ENCODE measurements at places on chromosomes 7 and 10.
A peak's percentile ranks its signal among the peaks of the same experiment; 100 is the strongest.

GRCh38 chr10:124476043-124476725 lies 14.6 kb downstream of the LHPP start:
- no peak for DNase-seq

- DNase-seq: no peak
These were observed 63.5 kb downstream of the SAMD9 start for GRCh38 chr7:93053949-93054943.

DNA sequence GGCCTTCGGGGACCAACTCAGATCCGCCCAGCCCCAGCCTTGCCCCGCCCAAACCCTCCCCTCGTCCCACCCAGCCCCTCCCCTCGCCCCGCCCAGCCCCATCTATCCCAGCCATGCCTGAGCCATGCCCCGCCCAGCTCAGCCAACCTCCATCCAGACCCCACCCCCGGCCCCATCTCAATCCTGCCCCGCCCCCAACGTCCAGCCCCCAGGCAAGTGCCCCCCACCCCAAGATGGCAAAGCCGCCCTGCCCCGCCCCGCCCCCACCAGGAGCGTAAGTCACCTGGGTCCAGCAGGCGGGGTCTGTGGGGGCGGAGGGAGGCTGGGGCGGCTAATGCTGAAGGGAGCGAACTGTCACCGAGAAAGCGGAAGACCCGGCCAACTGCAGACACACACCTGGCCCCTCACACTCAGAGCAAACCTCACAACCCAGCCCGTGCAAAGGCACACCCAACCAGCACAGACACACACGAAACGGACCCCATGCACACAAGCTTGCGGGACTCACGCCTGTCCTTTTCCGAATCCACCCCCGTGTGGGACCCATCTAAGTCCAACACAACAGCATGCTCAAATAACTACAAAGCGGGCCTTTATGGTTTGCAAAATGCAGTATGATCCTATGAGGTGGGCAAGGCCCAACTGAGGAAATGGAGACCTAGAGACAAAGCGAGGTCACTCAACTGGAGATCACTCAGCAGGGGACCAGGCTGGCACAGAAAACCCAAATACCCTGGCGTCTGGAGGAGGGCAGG lies 11.5 kb upstream of the OGA start:
- peak; percentile 38 for DNase-seq

GRCh38 chr7:103148131-103148993 lies 537 bp downstream of the NAPEPLD start:
- no peak for DNase-seq

- DNase-seq: no peak
These were observed 83.1 kb upstream of the CHCHD3 start for GRCh38 chr7:133165001-133165400.

- no peak for DNase-seq
These were observed 1.1 kb downstream of the SNX13 start for GRCh38 chr7:17939211-17939605.

GRCh38 chr7:159147687-159148086 lies 3.0 kb upstream of the VIPR2 start:
- no peak for DNase-seq

DNA sequence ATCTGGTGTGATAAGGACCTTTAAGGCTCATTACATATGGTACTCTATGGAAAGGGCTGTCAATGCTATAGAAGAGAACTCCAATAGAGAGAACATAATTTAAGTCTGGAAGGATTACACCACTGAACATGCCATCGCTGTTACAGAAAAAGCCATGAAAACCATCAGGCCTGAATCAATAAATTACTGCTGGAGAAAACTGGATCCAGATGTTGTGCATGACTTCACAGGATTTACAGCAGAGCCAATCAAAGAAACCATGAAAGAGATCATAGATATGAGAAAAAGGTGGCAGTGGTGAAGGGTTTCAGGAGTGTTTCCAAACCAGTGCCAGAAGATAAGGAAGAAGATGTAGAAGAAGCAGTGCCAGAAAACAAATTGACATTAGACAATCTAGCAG lies 18.9 kb upstream of the GPR22 start:
- no peak for DNase-seq

DNA sequence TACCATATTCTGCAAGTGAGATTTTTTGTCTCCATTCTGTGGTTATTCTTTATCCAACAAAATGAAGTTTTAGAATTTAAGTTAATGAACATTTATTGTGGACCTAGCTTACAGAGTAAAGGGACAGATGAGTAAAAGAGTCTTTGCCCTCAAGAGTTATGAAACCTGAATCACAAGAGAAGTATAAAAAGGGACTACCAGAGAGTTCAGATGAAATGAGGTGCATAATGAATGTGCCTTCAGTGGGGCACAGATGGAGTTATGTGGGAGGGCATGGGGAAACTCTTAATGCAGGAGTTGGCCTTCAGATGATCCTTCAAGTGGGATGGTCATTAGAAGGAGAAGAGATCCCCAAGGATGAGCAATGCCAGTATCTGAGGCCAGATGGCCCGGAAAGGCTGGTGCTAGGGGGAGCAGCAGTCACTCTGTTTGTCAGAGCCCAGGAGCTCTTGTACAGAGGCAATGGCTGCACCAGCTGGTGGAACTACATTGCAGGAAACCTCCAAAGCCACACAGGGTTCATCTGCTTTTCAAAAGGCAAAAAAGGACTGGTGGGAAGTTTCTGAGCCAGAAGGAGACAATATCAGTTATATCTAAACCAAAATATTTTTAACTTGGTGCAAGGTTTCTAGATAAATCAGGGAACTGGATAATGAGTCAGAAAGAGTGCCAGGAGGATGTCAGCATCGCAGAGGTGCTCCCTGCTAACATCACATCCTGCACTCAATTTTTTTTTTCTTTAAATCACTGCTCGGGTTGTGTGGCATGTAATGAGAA lies 162.0 kb downstream of the KLF6 start:
- no peak for DNase-seq

GRCh38 chr7:51187941-51188340 lies 128.7 kb downstream of the COBL start:
- no peak for DNase-seq

- DNase-seq: no peak
These were observed 37.1 kb downstream of the SDK1 start for GRCh38 chr7:3338161-3338560.

DNA sequence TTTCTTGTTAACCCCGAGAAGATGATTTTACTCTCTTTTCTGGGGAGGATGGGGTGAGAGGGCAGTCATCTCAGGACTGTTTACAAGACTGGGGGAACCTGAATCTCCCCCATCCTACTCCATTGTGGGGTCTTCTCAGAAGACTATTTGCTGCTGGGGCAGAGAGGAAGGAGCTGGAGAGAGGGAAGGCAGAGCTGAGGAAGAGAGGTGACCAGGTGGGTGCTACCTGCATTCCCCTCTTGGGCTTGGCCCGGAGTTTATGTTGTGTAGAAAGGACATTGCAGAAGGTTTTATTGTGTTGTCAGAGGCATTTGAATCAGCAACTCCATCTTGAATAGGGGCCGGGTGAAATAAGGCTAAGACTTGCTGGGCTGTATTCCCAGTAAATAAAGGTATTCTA lies 247.1 kb upstream of the GALNT17 start:
- no peak for DNase-seq

- no peak for DNase-seq
These were observed 34.9 kb upstream of the TLL2 start for GRCh38 chr10:96548589-96548988.

DNA sequence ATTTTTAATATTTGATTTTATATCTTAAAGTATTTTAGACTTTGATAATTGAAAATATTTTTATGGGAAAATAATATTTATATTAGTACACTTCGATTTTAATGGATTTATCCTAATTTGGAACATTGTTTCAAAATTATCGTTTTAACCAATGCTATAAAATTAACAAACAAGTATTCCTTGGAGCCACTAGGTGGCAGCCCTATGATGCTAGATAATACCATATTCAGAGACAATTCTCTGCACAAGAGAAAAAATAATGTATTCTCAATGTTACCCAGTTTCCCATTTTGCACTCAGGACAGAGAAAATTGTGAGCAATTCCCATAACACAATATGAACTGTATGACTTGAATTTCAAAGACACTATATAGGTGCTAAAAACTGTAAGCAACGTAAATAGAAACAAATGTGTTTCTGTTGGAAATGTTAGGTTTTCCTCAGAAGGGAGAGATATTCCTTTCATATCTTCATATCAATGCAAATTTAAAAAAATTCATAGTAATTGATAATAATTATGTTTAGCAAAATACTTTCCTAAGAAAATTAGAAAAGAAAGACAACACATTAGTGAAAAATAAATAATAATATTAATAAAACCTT lies 237.8 kb downstream of the SEMA3E start:
- no peak for DNase-seq

DNA sequence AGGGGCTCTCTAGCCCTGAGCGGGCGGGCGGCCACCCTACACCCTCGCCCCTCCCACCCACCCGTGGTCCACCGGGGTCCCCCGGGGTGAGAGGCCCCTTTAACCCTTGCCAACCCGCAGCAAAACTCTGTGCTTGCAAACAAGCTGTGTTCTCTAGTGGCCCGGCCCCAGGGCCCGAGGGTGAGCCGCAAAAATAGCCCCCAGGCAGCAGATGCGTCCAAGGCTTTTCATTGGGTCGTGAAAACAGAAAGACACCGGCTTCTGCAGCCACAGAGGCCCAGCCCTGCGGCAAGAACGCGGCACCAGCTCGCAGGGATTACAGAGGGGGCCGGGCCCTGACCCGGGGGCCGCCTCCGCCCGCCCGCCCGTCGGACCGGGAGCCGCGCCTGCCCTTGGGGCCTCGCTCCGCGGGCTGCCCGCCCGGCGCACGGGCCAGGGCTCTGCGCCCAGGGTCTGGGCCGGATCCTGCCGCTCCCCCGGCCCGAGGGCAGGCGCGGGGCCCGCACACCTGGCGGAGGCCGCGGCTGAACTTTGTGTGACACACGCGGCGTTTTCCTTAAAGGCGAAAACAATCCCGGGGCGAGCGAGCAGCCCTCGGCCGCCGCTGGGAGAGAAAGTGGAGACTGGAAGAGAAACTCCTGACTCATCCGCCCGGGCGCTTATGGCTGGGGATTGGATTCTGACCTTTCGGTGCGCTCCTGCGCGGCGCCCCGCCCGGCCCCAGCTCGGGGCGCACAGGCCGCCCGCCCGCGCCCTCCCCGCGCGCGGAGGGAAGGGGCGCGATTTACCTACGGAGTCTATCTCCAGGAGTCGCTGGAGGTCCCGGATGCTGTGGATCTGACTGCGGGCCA lies 2.8 kb downstream of the PDGFA start:
- no peak for DNase-seq

GRCh38 chr10:79026341-79026761 lies 42.4 kb upstream of the ZMIZ1 start:
- DNase-seq: no peak

DNA sequence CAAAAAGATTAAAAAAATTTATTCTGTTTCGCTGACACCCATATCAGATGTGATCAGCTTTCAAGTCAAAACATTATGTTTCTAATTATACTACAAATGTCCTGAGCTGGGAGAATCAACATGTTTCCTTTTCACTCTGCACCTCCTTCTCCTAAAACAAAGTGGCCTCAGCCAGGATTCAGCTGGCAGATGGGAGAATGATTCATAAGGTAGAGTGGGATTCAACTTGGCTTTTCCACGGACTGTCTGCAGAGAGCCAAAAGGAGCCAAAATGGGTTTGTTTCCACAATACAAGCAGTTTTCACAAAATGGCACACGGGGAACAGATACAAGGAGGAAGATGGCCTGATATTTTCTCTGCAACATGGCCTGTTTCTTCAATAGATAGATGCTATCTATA lies 376.5 kb upstream of the PRKCQ start:
- no peak for DNase-seq

GRCh38 chr7:48274662-48275061 lies 103.4 kb downstream of the ABCA13 start:
- no peak for DNase-seq

DNA sequence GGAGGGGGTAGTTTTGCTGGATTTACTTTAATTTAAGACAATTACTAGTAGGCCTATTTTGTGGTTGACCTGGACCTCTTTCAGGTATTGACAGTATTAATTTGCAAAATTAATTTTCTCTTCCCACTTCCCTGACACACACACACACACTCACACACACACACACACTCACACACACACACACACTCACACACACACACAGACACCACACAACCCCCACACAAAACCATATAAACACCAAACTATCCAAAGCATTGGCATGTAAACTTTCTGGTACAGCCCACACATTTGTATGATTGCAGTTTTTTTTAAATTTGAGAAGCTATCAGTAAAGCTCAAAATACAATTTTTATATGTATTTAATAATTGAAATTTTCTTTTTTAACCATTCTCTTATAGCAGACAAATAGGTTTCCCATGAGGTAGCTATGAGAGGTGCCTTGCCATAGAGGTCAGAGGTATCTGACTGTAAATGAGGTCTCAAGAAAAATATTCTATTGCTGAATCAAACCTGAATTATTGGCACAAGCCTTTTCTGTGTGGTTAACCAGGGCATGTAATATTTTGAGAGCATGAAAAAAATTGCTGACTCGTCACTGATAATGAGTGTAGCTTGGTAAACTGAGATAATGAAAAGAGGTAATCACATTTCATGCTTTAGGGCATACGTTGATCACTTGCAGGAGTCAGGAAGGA lies 306.5 kb downstream of the GATA3 start:
- DNase-seq: no peak

- no peak for DNase-seq
These were observed 86.7 kb downstream of the AVL9 start for GRCh38 chr7:32582036-32582435.

DNA sequence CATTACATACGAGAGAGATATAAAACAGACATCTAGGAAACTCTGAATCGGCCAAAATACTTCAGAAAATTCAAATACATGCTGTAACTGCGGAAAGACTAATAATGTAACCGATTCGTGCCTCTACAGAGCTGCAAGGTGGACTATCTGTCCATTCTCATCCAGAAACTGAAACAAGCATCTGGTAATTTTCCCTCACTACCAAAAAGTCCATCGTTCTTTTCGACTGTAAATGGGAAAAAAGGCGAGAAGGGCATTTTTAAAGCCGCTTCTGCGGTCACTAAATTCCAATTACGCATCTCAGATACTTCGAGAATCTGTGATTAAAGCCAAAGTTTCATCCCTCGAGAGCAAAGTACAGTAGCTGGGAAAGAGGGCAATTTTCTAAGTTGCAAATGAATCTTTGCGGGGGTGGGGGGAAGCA lies 1.3 kb downstream of the OGA start:
- DNase-seq: no peak

GRCh38 chr10:44343843-44344242 lies 41.1 kb downstream of the CXCL12 start:
- DNase-seq: no peak

DNA sequence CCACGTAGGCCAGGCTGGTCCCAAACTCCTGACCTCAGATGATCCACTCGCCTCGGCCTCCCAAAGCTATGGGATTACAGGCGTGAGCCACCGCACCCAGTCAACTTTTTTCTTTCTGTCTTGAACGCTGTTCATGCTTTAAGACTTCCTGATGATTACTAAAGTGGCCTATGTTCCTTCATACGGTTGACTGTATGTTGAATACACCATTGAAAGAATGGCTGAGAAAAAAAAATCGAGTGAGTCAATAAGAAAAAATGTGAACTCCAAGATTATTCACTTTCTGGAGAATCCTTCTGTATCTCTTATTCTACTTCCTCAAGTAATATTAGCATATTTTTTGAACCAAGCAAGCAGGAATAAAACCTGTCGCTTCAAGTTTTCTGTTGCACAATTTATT lies 955.0 kb downstream of the GATA3 start:
- no peak for DNase-seq

GRCh38 chr7:114418117-114418516 lies 3.5 kb downstream of the FOXP2 start:
- DNase-seq: no peak
